ENCODE measurements at places on chromosomes 11 and 22.

DNA sequence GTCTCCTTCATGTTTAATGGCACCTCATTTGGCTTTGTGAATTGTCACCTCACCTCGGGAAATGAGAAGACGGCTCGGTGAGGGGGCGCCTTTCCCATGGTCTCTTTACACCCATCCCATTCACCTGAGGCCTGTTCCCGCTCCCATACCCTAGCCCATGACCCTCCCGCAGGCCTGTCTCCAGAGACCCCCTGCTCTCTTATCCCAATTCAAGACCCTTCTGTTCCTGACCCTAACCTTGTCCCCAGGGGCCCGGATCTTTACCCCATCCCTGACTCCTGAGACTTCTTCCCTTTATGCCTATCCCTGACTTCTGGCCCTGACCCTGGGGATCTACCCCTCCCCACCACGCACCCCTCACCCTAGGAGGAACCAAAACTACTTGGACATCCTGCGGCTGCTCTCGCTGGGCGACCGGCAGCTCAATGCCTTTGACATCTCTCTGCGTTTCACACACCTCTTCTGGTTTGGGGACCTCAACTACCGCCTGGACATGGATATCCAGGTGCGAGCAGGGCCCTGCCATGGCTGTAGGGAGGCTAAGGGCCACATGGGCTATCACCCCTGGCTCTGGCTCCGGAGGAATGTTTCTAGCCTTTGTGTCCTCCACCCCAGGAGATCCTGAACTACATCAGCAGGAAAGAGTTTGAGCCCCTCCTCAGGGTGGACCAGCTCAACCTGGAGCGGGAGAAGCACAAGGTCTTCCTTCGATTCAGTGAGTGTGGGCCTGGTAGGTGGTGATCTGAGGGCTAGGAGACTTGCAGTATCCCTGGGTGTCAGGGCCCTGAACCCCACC, 7.9 kb downstream of the INPPL1 start:
- no peak for DNase-seq

- no peak for DNase-seq
Measured at GRCh38 chr22:19520566-19521305, 3.5 kb downstream of the CLDN5 start.

- DNase-seq: no peak
Measured at GRCh38 chr11:87116185-87116584, 78.5 kb downstream of the TMEM135 start.

DNA sequence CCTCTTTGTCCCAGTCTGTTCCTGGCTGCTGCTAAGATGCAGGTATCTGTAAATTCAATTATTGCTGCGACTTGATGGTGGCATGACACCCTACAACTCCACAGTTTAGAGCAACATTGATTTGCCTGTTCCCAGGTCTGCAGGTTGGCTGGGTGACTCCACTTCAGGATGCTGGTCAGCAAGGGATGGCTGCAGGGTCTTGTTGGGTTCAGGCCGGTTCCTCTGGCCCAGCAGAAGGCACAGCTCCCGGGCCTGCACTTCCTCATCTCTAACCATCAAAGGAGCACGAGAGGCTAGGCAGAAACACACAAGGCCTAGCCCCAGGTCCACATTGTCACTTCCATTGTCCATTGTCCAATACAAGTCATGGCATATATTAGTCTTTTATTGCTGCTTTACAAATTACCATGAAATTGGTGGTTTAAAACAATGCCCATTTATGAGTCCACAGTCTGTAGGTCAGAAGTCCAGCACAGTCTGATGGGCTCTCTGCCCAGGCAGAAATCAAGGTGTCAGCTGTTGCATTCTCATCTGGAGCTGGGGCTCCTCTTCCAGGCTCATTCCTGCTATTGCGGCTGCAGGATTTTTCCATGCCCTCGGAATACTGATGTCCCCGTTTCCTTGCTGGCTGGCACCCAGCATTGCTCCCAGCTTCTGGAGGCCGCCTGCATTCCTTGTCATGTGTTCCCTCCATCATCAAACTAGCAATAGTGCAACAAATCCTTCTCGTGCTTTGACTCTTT, 96.6 kb upstream of the LMO1 start:
- no peak for DNase-seq

DNA sequence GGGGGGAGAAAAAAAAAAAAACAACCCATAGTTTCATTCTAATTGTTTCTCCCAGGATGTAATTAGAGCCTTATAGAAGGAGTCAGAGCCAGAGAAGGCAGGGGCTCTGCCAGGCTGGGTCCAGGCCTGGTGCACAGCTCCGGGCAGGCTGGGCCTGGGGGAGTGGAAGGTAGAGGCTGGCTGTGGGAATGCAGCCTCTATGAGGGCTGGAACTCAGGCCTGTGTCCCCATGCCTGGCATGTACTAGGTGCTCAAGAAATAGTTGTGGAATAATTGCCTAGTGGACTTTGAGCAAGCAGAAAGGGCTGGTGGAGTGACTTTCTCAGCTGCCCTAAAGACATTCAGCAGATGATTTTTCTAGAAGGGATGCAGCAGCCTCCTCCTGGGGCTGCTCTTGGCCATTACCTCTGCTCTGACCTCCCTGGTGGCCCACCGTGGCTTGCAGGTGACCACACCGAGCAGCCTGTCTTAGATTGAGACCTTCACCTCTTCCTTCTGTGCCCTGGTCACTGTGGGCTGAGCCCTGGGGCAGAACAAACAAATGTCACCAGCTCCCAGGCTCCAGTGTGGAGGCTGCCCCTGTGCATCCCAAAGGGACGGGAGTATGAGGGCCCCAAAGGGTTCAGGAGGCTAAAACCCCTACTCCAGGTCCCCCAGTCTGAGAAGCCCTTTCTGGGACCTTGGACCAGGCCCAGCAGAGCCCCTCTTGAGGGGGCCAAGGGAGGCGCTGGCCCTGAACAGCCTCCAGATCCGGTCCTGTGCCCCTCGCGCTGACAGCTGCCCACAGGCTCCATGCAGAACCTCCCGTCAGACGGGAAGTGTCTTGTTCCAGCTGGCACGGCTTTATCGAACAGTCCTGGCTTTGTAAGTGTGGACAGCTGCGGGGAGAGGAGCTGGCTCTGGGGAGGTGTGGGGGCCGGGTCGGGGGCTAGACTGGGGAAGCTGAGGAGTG, 18.8 kb downstream of the MYEOV start:
- no peak for DNase-seq

GRCh38 chr11:71525188-71525937, 1.7 kb upstream of the KRTAP5-7 start:
- no peak for DNase-seq

DNA sequence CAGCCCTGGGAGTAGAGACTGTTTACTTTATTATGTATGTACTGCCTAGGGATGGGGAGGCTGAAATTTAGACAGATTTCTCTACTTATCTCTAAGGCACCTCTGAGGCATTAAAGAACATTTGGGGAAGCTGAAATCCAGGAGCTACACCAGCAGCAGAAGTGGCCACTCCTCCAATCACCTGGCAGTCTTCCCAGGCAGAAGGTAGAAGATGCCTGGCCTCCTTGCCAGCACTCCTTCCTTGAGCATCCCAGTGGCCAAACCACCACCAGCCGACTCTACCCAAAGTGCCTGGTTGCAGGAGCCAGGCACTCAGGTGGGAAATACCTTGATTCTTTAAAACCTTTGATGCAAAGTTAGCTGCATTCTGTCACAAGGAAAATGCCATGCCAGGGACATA, 1.9 kb upstream of the FAT3 start:
- DNase-seq: no peak

DNA sequence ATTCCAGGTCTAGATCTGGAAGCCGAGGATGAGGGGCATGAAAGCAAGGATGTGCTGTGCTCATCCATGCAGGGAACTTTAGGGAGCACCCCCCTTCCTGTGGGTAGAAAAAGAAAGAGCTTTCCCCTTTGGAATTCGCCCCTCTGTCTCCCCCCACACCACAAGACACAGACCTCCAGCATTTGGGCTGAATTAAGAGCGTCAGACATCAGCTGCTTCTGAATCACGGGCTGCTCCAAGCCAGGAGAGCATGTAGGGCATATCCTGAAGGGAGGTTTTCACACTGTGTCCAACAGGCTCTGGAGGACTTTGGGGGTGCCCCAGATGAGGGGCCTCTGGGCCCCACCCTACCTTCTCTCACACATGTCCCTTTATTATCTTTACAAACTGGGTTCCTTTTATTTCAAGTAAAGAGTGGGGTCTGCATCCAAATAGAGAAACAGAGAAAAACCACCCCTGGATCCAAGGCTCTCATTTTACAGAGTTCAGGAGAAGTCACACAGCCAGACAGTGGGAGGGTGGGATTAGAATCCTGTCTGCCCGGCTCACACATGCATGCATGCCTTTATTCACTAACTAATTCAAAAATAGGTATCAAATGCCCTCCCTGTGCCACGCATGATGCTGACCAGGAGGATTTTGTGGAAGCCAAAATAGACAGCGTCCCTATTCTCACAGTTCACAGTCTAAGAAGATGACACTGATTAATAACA, 52.8 kb downstream of the LRRC32 start:
- peak; percentile 79 for DNase-seq

DNA sequence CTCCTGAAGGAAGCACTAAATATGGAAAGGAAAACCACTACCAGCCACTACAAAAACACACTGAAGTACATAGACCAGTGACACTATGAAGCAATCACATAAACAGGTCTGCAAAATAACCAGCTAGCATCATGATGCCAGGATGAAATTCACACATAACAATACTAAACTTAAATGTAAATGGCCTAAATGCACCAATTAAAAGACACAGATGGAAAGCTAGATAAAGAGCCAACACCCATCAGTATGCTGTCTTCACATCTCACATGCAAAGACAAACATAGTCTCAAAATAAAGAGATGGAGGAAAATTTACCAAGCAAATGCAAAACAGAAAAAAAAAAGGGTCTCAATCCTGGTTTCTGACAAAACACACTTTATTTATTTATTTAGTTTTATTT, 171.7 kb downstream of the TTC28 start:
- no peak for DNase-seq

GRCh38 chr11:32290783-32291182, 144.6 kb downstream of the WT1 start:
- DNase-seq: no peak

- DNase-seq: no peak
Measured at GRCh38 chr22:48585916-48586798, 1241.5 kb downstream of the BRD1 start.

DNA sequence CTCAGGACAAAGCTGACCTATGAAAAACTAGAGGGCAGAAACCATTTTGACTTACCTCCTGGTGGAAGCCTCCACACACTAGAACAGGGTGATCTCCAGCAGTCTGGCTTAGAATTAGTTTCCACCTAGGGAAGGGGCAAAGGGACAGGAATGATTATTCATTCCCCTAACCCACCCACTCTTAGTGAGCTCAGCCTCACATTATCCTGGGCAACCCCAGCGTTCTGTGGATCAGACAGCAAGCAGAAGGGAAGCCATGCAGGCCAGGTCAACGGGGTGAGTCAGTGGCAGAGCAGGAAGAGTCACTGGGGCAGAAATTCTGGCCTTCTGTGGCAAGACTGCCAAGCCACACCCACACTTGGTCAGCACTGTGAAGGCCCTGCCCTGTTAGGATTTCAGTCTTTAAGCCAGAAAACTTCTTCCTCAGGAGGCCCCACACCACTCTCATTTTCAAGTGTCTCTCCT, 10.5 kb downstream of the NUMA1 start:
- DNase-seq: peak; percentile 92

GRCh38 chr22:49666146-49666809, 161.4 kb downstream of the BRD1 start:
- no peak for DNase-seq

GRCh38 chr11:107859459-107860239, 1.1 kb upstream of the SLC35F2 start:
- peak; percentile 63 for DNase-seq
